ENCODE measurements at places on chromosomes 11 and 22. TPM values are rescaled to one million over a fixed set of nuclear protein-coding genes. Genes with fewer than 3 reads are reported as not detected.

- DNase-seq: no peak
These were observed 2.7 kb upstream of the SDF2L1 start for GRCh38 chr22:21639359-21639758.

- DNase-seq: peak; percentile 45
These were observed 4.0 kb downstream of the JRKL start for GRCh38 chr11:96393753-96394348.

DNA sequence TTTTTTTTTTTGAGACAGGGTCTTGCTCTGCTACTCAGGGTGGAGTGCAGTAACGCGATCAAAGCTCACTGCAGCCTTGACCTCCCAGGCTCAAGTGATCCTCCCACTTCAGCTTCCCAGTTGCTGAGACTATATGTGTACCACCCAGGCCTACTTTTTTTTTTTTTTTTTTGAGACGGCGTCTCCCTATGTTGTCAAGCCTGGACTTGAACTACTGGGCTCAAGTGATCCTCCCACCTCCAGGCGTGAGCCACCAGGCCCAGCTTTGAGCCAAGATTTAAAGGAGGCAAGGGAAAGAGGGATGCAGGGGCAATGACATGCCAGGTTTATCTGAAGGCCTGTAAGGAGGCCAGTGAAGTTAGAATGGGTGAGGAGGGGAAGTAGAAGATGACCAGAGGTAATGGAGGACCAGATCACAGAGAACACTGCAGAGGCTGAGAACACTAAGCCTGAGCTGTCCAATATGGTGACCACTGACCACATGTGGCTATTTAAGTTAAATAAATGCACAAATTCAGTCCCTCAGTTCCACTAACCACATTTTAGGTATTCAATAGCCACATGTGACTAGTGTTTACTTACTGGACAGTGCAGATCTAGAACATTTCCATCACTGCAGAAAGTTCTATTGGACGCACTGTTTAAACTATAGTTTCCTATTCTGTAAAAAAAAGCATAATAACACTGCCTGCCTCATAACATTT, 8.1 kb downstream of the DESI1 start:
- no peak for DNase-seq

Gene BIRC3
- 2.2 TPM for total RNA-seq

GRCh38 chr11:116930586-116930985, 93.2 kb upstream of the APOA1 start:
- no peak for DNase-seq

Gene ANO1
- 8.4 TPM for total RNA-seq

Gene C11orf65
- 1.0 TPM for total RNA-seq

- DNase-seq: peak; percentile 66
These were observed 6.2 kb downstream of the MRGPRD start for GRCh38 chr11:68974421-68975194.

DNA sequence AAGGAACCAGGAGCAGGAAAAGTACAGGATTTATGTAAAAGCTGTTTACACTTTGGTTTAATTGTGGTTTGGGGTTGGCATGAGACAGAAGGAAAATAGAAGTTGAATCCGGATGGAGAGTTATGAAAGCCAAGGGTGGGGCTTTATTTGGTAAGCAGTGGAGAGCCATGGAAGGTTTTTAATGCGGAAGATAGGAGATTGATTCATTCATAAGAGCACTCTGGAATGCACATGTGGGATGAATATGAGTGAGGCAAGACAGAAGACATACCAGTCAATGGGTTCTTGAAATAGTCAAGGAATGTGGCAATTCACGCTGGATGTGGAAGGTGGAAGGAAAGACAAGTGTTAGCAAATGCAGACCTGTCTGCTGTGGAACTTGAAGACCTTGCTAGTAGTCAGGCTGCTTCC, 9.3 kb upstream of the GLB1L3 start:
- no peak for DNase-seq

DNA sequence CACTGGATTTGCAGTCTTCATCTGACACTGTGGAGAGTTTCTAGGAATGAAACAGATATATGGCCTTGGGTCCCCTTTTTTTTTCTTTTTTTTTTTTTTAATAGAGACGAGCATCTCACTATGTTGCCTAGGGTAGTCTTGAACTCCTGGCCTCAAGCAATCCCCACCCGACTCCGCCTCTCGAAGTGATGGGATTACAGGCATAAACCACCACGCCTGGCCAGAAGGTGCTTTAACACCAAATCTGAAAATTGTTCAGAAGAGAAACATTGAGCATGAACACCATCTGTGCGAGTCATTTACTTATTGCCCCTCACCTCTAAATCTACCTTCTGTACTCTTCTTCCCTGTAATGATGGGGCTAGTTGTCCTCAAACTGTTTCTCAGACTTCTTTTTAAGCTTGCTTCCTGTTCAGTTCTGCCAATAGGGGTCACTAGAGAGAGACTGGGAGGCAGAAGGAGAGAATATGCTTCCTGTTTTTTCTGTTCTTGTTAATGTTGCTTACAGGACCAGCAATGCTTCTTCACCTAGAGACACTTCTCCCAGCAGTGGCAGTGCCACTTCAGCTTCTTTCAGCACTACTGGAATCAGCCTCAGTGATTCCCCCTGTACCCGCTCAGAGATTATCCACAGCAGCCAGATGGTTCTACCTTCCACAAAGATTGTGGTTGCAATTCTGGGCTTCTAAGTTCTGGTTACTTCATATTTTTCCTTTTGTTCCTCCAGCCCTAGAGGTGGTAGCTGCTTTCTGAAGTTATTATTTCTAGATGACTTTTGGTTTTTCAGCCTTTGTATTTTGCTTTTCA, 20.8 kb upstream of the ZBED5 start:
- DNase-seq: no peak

- peak; percentile 68 for DNase-seq
These were observed 2.1 kb upstream of the PTPRCAP start for GRCh38 chr11:67439321-67440228.

DNA sequence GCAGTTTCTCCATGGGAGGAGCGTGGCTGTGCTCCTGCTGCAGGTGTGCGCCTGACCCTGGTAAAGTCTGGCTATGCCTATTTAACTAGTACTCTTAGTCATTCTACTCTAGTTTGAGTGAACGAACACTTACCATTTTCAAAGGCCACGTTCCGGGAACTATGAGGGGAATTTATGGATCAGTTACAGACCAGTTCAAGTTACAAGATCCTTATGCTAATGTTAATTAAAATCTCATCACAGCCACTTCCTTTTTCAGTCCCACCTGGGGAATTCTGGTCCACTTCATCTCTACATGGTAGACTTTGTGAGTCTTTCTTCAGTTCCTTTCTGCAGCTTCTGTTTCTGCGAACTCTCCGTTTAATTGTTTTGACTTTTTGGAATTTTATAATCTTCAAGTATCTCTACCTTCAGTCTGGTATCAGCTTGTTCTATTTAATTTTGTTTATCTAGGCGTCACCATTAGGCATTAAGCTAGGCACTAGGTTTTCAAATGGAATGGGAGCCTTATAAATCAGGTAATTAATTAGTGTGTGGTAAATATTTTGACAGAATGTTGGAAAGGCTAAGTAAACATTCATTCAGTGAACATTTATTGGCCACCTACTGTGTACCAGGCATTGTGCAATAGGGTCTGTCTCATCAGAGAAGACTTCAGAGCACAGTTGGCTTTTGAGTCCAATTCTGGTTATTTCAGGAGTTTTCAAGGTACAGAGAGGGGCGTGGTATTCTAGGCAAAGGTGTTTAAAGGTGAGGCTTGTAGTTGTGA, 78.9 kb downstream of the GRK3 start:
- no peak for DNase-seq

Gene CCDC34
- total RNA-seq: 25.7 TPM

DNA sequence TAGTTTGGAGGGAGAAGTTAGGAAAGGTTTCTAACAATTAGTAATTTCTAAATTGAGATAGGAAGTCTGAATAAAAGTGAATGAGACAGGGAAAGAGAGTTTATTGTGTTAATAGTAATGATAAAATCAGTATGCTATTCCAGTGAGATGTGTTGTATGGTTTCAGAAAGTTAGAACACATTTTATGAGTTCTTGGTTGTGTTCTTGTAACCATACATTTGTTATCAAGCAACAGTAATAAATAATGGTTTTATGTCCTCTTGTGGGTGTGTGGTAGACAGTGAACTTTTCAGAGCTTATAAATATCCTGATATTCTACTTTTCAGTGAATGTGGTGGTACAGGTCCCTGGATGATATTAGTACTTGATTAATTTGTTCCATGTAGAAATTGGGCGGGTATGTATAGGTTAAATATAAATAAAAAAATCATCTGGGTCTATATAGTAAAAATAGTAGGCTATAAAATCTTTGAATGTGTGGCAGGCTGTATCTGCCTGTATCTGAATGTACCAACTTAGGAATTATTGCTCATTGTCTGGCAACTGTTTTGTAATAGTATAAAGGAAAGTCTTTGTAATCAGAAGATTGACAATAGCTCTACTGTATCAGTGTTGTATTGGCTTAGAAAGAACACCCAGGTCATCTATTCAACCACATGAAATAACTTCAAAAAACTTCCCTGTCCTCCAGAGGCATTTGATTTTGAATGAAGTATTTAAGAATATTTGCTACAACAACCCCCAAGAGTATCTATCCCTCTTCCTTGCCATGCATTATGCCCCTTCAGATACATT, 54.8 kb downstream of the UVRAG start:
- no peak for DNase-seq

- DNase-seq: no peak
These were observed 37.5 kb upstream of the NNMT start for GRCh38 chr11:114258696-114259095.

GRCh38 chr11:44799012-44799411, 72.2 kb downstream of the TSPAN18 start:
- no peak for DNase-seq

Gene NPTXR
- total RNA-seq: 12.8 TPM

DNA sequence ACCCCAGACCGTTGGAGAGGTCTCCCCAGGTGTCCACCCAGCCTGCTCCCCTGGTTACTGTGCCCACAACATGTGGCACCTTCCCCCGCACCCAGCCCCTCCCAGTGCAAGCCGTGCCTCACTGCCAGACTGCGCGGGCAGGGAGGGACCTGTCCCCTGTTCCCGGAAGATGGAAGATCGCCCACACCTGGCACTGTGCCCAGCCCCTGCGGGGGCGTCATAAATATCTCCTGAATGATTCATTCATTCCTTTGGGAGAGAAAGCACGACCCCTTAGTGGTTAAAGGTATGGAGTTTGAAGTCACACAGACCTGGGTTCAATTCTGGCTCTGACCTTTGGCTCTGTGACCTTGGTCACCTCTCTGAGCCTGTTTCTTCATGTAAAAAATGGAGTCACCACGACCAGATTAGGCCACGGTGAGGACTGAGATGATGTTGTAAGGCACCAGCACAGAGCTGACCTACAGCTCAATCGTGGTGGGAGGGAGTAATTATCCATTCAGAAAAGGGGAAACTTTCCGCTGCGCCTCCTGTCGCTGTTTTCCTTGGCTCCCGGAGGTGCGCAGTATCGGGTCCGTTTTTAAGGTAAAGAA, 497 bp upstream of the SYT12 start:
- no peak for DNase-seq

DNA sequence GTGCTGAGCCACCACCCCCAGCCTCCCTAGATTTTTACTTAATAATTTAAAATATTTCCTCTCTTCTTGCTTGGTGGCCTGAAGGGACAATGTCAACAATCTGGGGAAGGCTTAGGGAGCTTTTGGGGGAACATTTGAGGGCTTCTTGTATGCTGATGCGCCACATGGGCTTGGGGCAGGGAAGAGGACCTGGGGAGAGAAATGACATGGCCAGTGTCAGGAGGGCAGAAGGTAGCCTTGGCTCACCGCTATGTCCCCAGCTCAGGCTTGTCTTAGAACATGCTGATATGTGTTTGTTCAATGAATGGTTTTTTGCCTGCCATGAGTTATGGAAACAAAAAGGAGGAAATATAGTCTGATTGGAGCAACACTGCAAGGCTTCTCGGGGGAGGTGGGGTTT, 51.6 kb downstream of the ST14 start:
- DNase-seq: peak; percentile 21

DNA sequence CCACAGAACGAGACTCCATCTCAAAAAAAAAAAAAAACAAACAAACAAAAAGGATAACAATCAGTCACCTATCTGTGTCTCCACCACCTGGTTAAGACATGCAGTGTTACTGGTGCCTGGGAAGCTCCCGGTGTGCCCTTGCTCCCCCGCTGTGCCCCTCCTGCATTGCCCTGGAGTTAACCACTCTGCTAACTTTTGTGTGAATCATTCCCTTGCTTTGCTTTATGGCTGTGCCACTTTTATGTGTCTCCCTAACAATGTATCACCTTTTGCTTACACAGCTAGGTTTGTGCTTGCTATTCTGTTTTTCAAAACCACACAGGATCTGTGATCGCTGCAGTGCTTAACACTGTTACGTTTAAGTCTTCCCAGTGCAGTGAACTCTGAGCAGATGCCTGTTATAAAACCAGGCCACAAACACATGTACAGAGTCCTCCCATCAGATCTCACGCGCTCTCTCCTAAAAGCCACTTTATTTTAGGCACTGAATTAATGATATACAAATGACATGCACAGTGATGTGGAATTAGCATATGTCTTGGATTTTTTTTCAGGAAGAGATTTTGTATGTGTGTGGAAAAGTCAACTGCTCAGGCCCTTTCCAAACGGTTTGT, 69.9 kb downstream of the BUD13 start:
- no peak for DNase-seq

Gene OR52A5
- not detected for total RNA-seq

Gene MYO7A
- total RNA-seq: 8.9 TPM

Gene CHRM4
- total RNA-seq: 0.27 TPM

GRCh38 chr11:35632301-35632700, 14.0 kb downstream of the FJX1 start:
- no peak for DNase-seq

DNA sequence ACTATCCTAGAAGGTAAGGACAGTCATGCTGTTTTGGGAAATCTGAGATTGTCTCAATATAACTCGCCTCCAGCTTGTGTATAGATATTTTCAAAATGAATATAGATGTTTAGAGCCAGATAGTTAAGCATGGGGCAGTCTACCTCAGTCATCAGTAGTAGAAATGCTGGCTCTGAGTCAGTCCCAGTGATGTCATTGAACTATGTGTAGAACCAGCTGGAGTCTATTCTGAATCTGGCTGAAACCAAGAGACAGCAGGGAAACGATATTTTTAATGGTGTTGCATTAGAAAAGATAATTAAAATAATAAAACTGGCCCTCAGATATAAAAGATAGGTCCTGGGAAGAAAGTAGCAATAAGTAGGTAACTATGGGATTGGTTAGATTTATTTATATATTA, 25.9 kb downstream of the PIWIL4 start:
- no peak for DNase-seq

Gene HOATZ
- not detected for total RNA-seq

Data from Caco-2 (cell line).